ENCODE measurements at places on chromosomes 5 and 9.
A peak's percentile ranks its signal among the peaks of the same experiment; 100 is the strongest.

DNA sequence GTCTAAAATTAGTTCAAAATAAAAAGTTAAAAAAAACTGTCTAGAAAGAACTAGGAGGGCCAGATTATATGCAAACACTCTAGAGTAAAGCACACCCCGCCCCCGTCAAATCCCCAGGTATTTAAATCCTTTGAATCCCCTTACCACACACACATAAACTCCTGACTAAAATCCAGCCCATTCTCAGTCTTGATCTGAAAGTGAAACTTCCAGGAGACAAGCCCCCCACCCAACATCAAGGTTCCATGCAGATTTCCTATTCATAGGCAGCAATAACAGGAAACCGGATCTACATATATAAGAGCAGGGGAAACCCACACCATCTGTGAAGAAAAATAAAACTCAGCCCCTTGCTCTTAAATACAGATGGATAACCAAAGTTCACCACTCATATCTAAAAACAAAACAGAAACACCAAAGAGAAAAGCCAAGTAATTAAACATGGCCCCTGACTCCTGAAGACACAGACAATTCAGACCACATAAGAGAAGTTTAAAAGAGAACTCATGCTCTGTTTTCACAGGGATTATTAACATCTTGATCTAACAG, 42.3 kb downstream of the MARCHF3 start:
- no peak for DNase-seq

GRCh38 chr5:32193591-32193990, 19.5 kb upstream of the GOLPH3 start:
- DNase-seq = peak; percentile 29

DNA sequence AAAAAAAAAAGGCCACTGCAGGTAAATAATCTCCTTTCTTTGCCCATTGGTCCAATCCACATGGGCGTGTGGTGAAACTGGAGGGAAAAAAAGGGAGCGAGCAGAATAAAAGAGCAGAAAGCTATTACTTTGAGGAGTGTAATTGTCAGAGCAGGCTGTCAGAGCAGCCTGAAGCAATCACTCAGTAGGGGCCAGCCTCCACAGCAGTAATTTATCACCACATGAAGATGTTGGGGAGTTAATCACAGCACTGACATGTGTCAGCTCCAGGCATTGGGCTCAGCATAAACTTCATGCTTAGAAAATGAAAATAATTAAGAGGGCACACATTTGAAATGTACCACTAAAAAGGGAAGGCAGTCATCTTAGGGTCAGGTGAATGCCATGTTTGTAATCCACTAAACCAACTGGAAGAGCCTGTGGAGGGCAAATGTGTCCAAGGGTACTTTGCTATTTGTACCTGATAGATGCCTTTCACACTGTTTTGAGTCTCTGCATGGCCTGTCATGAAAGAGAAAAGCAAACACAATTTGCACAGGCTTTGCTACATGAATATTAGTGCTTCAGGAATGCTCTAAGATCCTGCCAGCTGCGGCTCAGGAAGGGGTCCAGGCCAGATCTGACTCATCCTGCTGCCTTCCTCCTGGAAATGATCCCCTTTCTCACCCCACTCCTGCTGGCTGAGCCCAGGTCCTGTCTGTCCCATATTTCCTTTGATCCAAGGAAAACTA, 2.9 kb upstream of the PTGER4 start:
- DNase-seq = peak; percentile 63

DNA sequence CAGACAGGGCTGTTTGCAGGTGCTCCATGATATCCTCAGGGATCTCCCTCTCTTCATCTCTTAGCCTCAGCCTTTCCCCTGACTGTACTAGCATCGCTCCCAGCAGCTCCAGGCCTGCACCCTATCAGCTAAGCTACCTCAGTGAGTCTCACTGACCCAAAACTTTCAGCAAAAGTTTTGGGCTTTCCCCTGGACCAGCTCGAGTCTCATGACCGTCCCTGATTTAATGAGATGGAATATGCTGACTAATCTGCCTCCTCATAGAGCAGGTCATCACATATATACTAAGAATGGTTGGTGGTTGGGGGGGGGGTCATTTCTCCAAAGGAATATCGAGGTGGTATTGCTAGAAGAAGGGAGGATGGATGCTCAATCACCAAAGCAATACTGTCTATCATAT, 151.5 kb downstream of the NR3C1 start:
- DNase-seq = no peak

GRCh38 chr5:144794922-144795321, 624.2 kb downstream of the KCTD16 start:
- no peak for DNase-seq

DNA sequence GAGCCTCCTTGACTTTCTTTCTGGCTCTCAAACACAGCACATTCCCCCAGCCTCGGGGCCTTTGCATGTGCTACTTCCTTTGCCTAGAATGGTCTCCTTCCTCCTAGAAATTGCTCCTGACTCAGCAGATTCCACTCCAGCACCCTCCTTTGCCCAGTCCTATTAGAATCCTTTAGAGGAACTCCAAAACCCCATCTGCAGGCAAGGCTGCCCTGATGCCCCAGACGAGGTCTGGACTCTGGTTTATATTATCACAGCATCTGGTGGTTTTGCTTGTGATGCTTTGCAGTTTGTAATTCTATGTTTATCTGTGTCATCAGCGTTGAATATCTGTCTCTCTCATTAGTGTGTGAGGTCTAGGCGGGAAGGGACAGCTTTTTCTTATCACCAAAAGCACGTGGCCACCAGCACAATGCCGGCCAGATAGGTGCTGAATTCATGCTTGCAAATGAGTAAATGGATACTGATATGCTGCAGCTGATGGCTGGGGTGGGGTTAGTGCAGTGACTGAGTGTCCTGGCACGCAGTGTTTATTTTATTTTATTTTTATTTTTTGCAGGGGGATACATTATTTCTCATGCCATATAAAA, 30.0 kb upstream of the ANKH start:
- peak; percentile 68 for DNase-seq

GRCh38 chr9:108395421-108395820, 460.4 kb downstream of the ACTL7B start:
- no peak for DNase-seq

- DNase-seq = peak; percentile 87
Measured at GRCh38 chr5:122078116-122079110, at the start of gene LOX. Gene LOX (minus strand): TSS chr5:122078259. CDS start chr5:122077985, 274 bp downstream.

- no peak for DNase-seq
Measured at GRCh38 chr9:93824386-93825294, 130.5 kb downstream of the BARX1 start.

DNA sequence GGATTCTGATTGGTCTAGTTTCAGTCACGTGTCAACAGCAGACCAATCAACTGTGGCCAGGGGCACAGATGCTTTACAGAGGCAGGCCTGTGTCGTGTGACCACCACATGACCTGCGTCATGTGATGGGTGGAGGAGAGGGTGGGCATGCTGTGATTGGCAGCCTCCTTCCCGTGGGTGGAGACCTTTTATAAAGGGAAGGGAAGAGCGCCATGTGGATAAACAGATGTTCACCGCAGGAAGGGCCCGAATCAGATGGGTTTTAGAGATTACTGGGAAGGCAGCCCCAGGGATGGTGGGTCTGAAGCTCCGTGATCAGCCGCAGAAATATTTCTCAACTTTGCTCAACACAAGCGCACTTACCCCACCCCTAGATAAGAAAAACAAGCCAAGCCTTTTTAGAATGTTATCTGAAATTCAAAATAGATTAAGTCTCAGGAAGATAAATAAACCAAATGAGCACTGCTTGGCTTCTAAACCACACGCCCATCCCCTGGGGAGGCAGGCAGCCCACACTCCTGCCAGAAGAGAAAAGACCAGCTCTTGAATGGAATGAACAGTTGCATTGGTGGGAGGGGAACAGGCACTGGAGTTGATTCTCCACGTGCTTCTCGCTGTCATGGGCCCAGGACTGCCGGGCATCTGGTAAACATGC, 43.6 kb downstream of the ROPN1L start:
- DNase-seq = peak; percentile 78

GRCh38 chr9:122039234-122039633, 53.9 kb downstream of the TTLL11 start:
- DNase-seq = no peak

DNA sequence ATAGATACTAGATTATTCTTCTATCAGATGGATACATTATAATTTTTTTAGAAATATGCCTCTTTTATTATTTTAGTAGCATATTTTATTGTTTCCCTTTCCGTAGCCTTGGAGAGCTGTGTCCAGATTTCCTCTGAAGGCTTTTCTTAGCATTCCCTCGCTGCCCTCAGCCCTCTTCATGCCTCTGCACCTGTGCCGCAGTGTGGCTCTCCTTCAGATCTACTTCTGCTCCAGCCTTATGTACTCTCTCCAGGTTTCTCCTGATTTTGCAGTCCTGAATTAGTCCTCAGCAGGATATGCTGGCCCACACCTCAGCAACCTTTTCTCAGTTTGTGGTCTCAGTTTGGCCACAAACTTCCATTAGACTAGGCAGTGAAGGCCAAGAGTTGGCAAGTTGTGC, 1052.0 kb downstream of the TAF11L14 start:
- no peak for DNase-seq

- DNase-seq = peak; percentile 80
Measured at GRCh38 chr5:65926276-65926783, at the start of gene ERBIN. Gene ERBIN (plus strand): TSS chr5:65926575. CDS start chr5:65992719, 66,144 bp downstream.

GRCh38 chr9:89425024-89425805, 72.7 kb downstream of the SEMA4D start:
- DNase-seq = no peak

- no peak for DNase-seq
Measured at GRCh38 chr9:5953743-5954707, 61.4 kb downstream of the RANBP6 start.

GRCh38 chr9:18889550-18889949, 143.5 kb downstream of the SAXO1 start:
- no peak for DNase-seq

DNA sequence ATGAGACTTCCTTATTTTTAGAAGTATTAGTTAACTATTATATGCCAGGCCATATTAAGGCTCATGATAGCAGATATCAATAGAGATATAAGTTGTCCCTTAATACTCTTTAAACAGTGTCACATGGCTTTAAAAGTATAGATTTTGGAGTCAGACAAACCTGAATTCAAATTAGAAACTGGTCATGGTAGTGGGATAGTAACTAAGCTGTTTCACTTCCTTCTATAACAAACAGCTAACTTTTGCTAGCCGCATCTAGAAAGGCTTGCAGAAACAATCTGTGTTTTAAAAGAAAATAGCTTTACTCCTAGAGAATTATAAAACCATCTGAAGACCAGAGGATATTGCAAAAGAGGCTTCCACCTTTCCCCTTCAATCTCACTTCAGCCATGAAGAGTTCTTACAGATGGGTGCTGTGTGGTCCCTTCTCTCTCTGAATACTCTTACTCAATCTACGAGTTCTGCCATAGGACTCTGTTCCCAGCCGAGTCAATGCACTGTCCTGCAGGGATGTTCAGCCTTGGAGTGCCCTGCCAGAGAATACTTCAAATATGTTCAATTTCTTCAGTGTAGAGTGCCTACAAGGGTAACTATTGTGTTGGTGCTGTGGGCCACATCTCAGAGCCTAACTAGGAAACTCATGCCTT, 810.2 kb downstream of the EFNA5 start:
- no peak for DNase-seq

DNA sequence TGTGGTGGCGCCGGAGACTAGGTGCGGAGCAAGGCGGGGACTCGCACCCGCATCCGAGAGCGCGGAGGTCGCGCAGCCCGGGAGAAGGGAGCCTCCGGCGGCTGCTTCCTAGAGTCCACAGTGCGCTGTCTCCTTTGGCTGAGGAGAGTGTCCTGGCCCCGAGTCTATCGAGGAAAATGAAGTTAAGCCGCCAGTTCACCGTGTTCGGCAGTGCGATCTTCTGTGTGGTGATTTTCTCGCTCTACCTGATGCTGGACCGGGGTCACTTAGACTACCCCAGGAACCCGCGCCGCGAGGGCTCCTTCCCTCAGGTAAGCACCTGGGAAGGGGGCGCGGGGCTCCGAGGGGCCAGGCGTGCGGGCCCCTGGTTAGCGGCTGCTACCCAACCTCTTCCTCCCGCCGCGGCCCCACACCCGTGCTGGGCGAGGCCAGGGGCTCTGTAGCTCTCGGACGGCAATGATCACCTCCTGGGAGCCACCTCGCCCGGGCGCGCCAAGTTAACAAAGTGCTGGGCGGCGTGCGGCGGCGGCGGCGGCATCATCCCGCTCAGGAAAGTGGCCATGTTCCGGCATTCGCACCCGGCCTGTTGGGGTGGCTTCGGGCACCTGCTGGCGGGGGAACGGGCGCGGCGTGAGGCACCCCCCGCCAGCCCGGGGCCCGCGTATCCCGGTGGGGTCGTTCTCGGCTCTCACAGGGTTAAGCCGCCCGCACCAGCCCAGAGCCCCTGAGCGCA, 681 bp downstream of the MAN2A1 start:
- DNase-seq = peak; percentile 61

- DNase-seq = peak; percentile 61
Measured at GRCh38 chr9:91500509-91501014, 76.9 kb upstream of the NFIL3 start.

- no peak for DNase-seq
Measured at GRCh38 chr5:16586556-16586955, 30.2 kb downstream of the RETREG1 start.

Measured in AG08396 (cell line).